Activated CD4-positive, alpha-beta T cell treated with anti-CD3 and anti-CD28 coated beads, Interleukin-2, amount 10 ng/mL, durations not matched to agents 24 days and 14 days (primary cell): ENCODE measurements at places on chromosomes 6 and 20. TPM values are rescaled to one million over a fixed set of nuclear protein-coding genes. Genes with fewer than 3 reads are reported as not detected.
A peak's percentile ranks its signal among the peaks of the same experiment; 100 is the strongest.

GRCh38 chr6:36980876-36981619, 4.9 kb downstream of the MTCH1 start:
- H3K4me3 ChIP-seq = no peak overlapping the region
- peaks cover 37% of the 10 kb centered on the region for H3K36me3 ChIP-seq
- peaks cover 28% of the 10 kb centered on the region for H3K4me1 ChIP-seq
- DNase-seq = no peak

GRCh38 chr6:46137387-46137786, 7.6 kb downstream of the ENPP4 start:
- peaks cover 3% of the 10 kb centered on the region for H3K4me1 ChIP-seq
- peaks cover 2% of the 10 kb centered on the region for H3K27me3 ChIP-seq
- H3K27ac ChIP-seq = no peak overlapping the region

DNA sequence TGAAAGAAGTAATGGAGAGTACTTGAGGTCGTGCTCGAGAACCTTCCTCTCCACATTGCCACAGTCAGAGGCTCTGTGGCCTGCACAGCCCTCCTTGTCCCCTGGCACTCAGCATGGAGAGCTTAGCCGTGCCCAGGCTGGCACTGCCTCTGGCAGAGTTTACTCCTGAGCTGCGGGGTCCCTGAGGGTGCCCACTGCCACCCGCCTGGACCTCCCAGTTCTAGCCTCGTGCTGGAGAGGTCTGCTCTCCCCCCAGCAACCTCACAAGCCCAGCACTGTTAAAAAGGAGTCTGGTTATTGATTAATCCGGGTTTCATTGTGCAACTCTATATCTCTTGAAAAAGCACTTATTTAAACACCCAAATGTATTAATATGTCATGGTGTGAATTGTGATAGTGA, 226.8 kb downstream of the TMEM242 start:
- H3K27ac ChIP-seq = no peak overlapping the region
- peaks cover 15% of the 10 kb centered on the region for H3K36me3 ChIP-seq
- DNase-seq = peak; percentile 45
- H3K27me3 ChIP-seq = no peaks in the 10 kb centered on the region
- H3K4me3 ChIP-seq = no peak overlapping the region

DNA sequence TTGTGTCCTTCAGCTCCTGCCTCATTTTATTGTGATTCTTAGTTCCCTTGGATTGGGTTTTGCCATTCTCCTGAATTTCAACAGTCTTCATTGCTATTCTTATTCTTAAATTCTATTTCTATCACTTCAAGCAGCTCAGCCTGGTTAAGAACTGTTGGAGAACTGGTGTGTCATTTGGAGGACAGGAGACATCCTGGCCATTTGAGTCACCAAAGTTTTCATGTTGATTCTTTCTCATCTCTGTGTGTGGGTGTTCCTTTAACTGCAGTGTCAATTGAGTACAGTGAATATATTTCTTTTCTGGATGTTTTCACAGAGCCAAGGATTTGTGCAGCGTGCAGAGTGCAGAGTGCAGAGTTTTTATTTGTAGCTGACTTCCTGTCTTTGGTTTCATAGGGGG, 33.5 kb upstream of the TFB1M start:
- H3K27ac ChIP-seq = no peak overlapping the region
- no peak overlapping the region for H3K4me3 ChIP-seq
- peaks cover 8% of the 10 kb centered on the region for H3K4me1 ChIP-seq
- peaks cover 4% of the 10 kb centered on the region for H3K36me3 ChIP-seq
- no peak for DNase-seq

DNA sequence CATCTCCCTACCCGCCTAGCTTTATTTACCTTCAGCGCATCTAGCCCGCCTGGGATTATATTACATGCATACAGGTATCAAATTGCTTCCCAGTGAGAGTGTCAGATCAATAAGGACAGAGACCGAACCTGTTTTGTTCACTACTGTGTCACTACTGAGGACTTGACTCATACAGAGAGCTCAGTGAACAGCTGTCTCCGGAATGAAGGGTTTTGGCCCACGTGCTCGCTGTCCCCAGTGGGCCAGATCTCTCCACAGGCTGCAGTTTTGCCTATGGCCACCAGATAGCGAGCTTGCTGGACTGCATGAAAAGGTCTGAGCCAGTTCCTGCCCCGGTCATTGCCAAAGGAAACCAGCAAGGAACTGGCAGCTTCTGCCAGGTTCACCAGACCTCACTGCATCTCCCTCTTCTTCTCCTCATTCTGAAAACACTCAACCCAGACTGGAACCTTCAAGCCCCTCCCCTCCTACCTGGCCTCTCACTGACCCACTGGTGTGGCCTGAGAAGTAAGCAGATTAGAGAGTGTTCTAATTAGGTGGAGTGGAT, 150.8 kb downstream of the ZMYND8 start:
- H3K27me3 ChIP-seq = no peaks in the 10 kb centered on the region
- DNase-seq = peak; percentile 89
- no peak overlapping the region for H3K4me3 ChIP-seq
- H3K4me1 ChIP-seq = peaks cover 8% of the 10 kb centered on the region
- H3K27ac ChIP-seq = peak overlapping the region; percentile 30
- peaks cover 8% of the 10 kb centered on the region for H3K36me3 ChIP-seq

DNA sequence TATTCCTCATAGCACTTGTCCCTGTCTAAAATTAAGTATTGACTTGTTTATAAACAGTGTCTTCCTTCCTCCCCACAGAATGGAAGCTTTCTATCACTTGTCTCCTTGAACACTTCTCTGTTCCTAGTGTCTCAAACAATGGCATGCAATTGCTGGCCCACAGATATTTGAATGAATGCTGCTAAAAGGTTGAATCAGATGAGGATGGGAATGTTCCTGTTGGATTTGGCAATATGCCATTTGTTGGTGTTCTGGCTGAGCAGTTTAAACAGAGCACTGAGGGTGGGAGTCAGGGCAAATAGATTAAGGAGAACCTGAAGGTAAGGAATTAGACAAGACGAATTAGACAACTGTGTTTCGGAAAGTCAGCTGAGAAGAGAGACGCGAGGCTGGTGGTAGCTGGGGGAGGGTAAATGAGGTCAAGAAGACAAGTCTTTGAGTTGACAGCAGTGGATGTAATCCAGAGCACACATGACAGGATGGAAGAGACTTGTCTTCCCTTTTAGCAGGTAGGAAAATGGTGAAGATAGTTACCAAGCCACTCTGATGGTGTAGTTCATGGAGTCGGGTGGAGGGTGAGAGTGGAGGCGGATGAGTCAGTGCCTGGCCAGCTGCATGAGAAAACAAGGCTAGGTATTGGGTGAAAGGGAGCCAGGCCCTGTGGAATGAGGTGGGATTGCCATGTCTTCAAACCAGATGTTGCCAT, 58.3 kb upstream of the GNRH2 start:
- no peaks in the 10 kb centered on the region for H3K27me3 ChIP-seq
- H3K27ac ChIP-seq = no peak overlapping the region
- no peak overlapping the region for H3K4me3 ChIP-seq
- peaks cover 40% of the 10 kb centered on the region for H3K36me3 ChIP-seq
- peaks cover 37% of the 10 kb centered on the region for H3K4me1 ChIP-seq

GRCh38 chr6:159312206-159312605, 143.0 kb downstream of the FNDC1 start:
- no peak overlapping the region for H3K4me3 ChIP-seq
- H3K27me3 ChIP-seq = peaks cover 2% of the 10 kb centered on the region
- DNase-seq = no peak

DNA sequence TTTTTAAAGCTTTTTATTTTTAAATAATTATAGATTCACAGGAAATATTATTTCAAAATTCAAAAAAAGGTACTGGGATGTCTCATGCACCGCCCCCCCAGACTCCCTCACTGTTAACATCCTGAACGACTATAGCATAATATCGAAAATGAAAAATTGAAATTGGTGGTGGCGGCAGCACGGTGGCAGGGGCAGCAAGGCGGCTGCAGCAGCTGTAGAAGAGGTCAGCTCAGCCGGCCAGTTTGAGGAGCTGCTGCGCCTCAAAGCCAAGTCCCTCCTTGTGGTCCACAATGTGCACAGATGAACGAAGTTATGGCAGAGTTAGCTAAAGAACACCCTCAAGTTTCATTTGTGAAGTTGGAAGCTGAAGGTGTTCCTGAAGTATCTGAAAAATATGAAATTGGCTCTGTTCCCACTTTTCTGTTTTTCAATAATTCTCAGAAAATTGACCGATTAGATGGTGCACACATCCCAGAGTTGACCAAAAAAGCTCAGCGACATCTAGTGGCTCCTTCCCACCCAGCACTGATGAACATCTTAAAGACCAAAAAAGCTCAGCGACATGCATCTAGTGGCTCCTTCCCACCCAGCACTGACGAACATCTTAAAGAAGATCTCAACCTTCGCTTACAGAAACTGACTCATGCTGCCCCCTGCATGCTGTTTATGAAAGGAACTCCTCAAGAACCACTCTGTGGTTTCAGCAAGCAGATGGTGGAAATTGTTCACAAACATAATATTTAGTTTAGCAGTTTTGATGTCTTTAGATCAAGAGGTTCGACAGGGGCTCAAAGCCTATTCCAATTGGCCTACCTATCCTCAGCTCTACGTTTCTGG, 100.8 kb downstream of the FAM217A start:
- H3K4me1 ChIP-seq = peaks cover 2% of the 10 kb centered on the region
- H3K36me3 ChIP-seq = peaks cover 4% of the 10 kb centered on the region
- no peak overlapping the region for H3K4me3 ChIP-seq

DNA sequence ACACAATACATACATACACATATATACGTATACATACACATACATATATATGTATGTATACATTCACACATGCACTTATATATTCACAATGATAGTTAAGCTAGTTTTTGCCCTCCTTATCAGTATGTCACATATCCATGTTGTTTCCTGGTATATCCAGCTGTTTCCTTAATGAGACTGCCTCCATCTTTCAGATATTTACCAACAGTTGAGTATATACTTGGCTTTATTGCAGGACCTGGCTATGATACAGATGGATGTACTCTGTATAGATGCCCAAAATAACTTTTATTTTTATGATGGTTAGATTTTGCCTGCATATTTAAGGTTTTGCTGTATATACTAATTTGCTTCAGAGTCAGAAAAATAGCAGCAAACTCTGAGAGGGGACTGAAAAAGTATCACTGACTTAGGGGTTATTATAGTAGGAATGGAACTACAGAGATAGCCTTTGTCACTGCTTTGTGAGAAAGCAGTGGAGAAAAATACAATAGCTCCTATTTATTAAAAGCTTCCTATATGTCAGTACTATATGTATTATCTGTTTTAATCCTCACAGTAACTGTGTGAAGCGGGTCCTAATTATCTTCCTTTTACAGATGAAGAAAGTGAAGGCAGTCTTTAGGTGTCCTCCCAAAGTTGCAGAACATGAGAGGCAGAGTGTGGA, 35.5 kb downstream of the CARMIL1 start:
- H3K4me3 ChIP-seq = no peak overlapping the region
- no peak for DNase-seq
- no peaks in the 10 kb centered on the region for H3K36me3 ChIP-seq
- H3K4me1 ChIP-seq = peaks cover 3% of the 10 kb centered on the region

GRCh38 chr6:136174510-136174909, 75.6 kb downstream of the MTFR2 start:
- no peak overlapping the region for H3K4me3 ChIP-seq
- H3K27me3 ChIP-seq = no peaks in the 10 kb centered on the region
- no peak for DNase-seq
- peaks cover 14% of the 10 kb centered on the region for H3K4me1 ChIP-seq
- no peak overlapping the region for H3K27ac ChIP-seq

- H3K27ac ChIP-seq = no peak overlapping the region
- H3K4me3 ChIP-seq = no peak overlapping the region
- H3K36me3 ChIP-seq = no peaks in the 10 kb centered on the region
Measured at GRCh38 chr6:121897337-121897760, 461.9 kb downstream of the GJA1 start.

DNA sequence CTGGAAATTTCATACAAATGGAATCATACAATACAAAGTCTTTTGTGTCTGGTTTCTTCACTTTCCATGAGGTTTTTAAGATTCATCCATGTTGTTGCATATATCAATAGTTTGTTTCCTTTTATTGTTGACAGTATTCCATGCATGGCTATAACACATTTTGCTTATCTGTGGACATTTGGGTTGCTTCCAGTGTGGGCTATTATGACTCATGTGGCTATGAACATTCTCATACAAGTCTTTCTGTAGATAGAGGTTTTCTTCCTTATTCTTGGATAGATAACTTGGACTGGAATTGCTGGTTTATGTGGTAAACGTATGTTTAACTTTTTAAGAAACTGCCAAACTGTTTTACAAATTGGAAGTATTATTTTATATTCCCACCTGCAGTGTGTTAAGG, 30.0 kb upstream of the KIF6 start:
- no peaks in the 10 kb centered on the region for H3K4me1 ChIP-seq
- no peak for DNase-seq
- no peak overlapping the region for H3K4me3 ChIP-seq
- no peak overlapping the region for H3K27ac ChIP-seq
- H3K36me3 ChIP-seq = no peaks in the 10 kb centered on the region
- peaks cover 7% of the 10 kb centered on the region for H3K27me3 ChIP-seq

Gene RCAN2
- 0.07 and 0.21 TPM in 2 replicates for total RNA-seq

DNA sequence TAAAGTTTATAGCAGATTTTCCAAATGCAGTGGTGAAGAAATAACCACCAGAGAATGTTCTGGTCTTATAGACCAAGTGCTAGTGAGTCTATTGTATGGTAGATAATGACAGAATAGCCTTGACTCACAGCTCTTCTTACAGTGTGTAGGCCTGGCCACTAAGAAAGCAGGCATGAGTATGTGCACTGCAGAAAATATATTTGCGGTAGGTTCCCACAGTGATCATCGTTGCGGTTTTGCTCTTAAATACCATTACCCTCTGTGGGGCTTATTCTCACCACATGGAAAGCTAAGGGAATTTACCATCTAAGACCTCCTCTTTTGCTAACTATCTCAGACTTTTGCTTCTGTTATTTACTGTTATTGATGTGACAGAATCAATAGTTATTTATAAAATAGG, 212.3 kb upstream of the SYNDIG1 start:
- no peak for DNase-seq
- H3K27me3 ChIP-seq = peaks cover 6% of the 10 kb centered on the region
- H3K4me1 ChIP-seq = no peaks in the 10 kb centered on the region
- H3K27ac ChIP-seq = no peak overlapping the region
- no peak overlapping the region for H3K4me3 ChIP-seq
- H3K36me3 ChIP-seq = no peaks in the 10 kb centered on the region

DNA sequence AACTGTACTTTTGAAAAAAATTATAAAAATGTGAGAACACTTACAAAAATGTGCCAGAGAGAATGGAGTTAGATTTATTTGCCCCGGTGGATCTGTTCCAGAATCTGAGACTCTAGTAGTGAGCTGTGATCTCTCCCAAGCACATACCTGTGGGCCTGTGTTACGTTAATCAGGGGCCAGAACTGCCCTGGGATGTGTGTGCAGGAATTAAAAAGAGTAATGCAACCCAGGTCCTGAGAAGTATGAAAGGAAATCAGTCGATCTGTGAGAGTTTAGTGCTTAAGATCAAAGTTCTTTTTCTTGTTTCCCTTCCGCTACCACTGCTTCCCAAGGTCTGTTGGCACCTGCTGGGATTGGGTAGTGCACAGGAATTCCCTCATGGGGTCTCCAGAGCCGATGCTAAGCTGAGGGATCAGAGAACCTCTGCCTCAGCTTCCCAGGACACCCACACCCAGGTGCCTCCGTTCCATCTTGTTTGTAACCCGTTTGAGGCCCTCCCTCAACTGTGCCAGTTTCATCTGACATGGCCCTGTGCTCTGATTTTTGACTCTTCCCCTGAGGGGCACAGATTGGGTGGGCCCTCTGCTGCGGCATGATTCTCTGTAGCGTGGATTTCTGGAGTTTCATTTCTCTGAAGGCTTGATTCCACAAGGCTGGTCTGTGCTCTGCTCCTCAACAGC, 87.7 kb downstream of the RREB1 start:
- peak overlapping the region; percentile 40 for H3K27ac ChIP-seq
- no peak for DNase-seq
- H3K36me3 ChIP-seq = peaks cover 40% of the 10 kb centered on the region
- H3K4me1 ChIP-seq = peaks cover 13% of the 10 kb centered on the region
